Natural killer cell treated with Interleukin-12 subunit alpha and Interleukin-12 subunit beta and Interleukin-15 and Interleukin-18, amount 100 ng/mL, for 72 hours (primary cell): ENCODE measurements at places on chromosomes 3 and 15.

DNA sequence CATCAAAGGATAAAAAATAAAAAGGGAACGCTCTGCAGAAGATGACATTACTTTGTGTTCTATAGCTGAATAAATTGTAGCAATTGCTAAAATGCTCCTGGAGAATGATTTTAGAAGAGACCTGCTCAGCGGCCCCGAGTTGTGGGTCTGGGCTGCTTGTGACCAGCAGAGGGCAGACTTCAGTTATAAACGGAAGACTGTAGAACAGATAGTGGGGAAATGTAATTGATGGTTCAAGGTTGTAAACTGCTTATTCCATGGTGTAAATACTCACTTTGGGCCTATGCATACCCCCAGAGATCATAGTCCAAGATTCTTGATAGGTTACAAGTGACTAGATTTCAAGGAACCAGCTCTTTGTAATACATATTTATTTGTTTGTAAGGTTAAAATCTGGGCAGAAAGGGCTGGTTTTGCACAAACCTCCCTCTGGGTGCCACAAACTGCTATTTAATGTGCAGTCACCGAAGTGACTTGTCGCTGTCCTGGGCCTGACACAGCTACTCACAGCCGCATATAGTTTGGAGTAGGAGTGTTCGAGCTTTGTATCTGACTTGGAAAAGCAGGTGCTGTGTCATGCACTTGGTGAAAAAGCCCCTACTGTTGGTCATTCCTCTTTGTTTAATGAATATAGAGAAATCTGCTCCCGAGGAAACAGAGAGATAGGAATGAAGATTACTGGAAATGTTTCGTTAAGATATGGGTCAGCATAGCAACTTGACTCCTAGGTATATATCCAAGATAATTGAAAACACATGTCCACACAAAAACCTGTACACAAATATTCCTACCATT is 34.7 kb upstream of the NDUFB4 start:
- no peak for DNase-seq

GRCh38 chr3:65548848-65549625 is 489.7 kb downstream of the MAGI1 start:
- no peak for DNase-seq

DNA sequence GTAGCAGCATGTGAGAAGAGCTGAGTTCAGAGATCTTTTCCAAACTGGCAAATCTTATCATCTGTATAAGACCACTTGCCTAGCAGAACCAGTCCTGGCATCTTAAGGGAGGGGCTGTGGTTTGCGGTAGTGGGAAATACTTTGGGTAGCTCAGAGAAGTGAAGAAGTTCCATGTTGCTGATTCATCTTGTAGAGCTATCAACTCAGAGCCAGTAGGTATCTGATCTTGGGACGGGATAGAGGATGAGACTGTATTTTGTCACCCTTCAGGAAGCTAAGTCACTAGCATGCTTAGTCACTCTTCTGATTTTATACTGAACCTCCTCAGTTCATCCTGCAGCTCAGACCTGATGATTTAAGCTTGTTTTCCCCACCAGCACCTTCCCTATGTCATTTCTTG is 211.4 kb downstream of the NR1D2 start:
- DNase-seq = no peak

DNA sequence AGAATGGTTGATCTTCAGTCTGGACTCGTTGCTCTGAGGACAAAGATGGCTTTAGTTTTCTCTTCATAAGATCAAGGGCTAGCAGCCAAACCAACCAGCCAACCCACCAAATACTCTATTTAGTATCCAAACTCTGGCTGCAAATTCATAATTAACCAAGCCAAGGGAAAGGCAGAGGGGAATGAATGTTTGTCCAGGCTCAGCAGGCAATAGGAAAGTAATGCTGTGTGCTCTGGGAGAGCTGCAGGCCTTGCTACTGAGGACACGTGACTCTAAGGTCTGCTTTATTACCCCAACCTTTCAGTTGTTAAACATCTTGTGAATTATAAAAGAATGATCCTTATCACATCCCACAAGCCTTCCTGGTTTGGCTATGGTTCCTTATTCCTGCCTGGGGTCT is 52.3 kb upstream of the GALNT15 start:
- no peak for DNase-seq

- DNase-seq = no peak
These were observed 1.3 kb upstream of the HACD2 start for GRCh38 chr3:123586131-123586530.

GRCh38 chr3:43861635-43862034 is 170.9 kb downstream of the ABHD5 start:
- DNase-seq = no peak

DNA sequence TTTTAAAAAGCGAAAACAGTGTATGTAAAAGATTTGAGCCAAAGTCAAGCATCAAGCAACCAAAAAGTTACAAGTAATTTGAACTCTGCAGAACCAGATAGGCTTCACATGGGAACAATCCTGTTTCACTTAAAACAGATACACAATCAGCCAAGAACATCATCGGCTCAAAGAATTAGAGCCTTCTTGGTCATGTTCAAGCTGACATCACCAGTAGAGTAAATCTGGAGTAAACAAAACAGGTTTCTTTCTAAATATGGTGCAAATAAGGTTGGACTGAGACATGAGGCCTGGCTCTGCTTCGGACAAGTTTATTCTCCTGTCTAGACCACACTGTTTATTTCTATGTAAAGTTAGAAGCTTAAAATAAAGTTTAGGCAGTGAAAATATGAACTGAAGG is 116.0 kb downstream of the GMNC start:
- no peak for DNase-seq

DNA sequence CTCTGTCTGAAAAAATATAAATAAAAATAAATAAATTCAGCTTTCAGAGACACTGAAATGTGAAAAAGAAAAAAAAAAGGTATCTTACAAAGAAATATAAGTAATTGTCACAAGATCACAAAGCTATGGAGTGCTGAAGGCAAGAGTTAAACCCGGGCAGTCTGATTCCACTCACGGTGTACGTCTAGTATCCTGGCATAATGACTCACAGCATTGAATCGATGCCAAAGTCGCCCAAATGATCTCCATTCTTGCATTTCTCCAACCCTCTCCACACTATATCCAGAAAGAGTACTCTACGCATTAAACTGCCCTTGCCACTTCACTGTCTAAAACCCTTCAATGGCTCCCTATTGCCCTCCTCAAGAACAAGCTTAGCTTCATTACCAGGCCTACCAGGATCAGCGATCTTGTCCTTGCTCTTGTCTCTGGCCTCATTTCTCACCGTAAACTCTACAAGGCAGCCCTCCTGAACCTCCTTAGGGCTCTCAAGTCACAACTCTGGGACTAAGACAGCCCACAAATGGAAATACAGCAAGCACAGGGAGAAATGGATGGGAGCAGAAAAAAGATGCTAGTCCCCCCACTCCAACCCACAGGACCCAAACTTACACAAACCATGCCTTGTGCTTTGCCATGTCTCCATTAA is 7.7 kb downstream of the SUCLG2 start:
- no peak for DNase-seq

DNA sequence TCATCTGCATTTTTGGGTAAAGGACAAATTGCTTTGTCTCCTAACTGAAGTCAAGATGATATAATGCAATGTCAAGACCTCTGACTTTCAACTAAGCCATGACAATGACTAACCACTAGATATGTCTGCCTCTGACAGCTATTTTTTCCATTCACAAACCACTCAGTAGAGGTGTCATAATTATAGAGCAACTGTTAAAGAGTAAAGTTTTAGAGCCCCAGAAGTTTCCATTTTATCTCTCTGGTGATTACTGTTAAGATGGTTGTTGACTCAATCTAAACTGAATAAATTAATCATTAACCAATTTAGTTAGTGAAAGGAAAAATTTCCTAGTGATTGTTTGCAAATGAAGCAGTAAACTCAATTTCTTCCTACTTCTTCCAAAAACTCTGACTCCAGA is 779.9 kb downstream of the GRM7 start:
- no peak for DNase-seq

- DNase-seq = no peak
These were observed 537.7 kb upstream of the MDFIC2 start for GRCh38 chr3:70849911-70850699.

- no peak for DNase-seq
These were observed 233.5 kb upstream of the AGTR1 start for GRCh38 chr3:148464246-148464645.

DNA sequence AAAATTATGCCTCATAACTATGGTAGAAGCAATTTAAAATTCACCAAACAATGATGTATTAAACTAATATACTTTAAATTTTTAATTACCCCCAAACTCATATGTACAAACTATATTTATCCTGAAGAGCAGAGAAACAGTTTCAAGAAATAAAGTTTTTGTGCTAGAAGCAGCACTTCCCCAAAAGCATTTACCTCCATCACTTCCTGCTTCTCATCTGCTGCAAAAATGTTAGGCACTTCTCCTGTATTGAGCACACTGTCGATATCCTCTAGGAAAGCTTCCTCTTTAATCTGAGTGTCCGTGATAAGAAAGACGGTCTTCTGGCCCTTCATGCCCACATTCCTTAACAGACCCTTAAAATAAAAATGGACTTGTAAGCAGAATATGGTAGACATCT is 101.5 kb upstream of the ASB14 start:
- no peak for DNase-seq

- no peak for DNase-seq
These were observed 58.4 kb upstream of the ARL8B start for GRCh38 chr3:5063724-5064123.

GRCh38 chr3:170632780-170633179 is 46.9 kb upstream of the SLC7A14 start:
- DNase-seq = no peak

- no peak for DNase-seq
These were observed 14.2 kb downstream of the RHCG start for GRCh38 chr15:89482139-89482538.

DNA sequence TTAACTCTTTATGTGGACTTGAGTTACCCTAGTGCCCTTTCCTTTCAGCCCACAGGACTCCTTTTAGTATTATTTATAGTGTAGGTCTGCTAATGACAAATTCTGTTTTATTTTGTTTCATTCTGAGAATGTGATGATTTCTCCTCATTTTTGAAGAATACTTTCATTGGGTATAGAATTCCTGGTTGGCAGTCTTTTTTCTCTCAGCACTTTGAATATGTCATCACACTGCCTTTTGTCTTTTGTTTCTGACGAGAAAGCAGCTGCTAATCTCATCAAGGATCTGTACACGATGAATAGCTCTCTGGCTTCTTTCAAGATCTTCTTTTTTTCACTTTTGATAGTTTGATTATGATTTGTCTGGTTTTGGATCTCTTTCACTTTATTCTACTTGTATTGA is 37.8 kb downstream of the TICRR start:
- DNase-seq = no peak

- DNase-seq = no peak
These were observed 172.3 kb upstream of the UBE2E1 start for GRCh38 chr3:23633261-23633960.

DNA sequence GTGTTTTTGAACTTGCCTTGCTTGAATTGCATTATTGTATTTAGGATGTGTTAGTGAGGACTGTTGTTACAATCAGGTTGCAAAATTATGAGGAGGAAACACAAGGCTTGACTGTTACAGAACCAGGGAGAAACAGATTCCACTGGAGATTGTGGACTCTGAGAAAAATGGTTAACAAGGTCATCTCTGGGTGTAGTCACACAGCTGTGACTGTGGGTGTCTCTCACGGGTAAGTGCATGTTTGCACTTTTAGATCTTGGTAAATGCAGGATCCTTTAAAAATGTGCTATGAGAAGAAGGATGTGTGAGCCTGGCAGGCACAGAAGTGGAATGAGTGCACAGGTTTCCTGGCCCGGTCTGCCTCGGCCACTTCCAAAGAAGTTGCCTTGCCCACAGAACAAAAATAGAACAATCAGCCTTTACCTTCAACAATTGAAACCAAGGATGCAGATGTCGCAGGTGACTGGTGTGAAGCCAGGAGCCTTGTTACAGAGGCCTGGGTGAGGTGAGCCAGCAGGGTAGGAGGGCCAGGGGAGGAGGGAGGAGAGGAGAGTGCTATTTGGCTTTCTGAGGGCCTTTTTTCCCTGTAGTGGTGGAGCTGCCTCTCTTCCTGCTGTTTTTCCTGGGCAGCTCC is 68.0 kb downstream of the ABHD5 start:
- DNase-seq = no peak

- no peak for DNase-seq
These were observed 1.9 kb upstream of the SPG21 start for GRCh38 chr15:64991536-64992135.

GRCh38 chr3:129000742-129001100 is 383 bp upstream of the EFCC1 start:
- no peak for DNase-seq

- DNase-seq = no peak
These were observed 7.3 kb upstream of the LMCD1 start for GRCh38 chr3:8494327-8494726.

- no peak for DNase-seq
These were observed 38.7 kb downstream of the CCR4 start for GRCh38 chr3:32990116-32990515.
